ENCODE measurements at places on chromosomes 4 and X.

DNA sequence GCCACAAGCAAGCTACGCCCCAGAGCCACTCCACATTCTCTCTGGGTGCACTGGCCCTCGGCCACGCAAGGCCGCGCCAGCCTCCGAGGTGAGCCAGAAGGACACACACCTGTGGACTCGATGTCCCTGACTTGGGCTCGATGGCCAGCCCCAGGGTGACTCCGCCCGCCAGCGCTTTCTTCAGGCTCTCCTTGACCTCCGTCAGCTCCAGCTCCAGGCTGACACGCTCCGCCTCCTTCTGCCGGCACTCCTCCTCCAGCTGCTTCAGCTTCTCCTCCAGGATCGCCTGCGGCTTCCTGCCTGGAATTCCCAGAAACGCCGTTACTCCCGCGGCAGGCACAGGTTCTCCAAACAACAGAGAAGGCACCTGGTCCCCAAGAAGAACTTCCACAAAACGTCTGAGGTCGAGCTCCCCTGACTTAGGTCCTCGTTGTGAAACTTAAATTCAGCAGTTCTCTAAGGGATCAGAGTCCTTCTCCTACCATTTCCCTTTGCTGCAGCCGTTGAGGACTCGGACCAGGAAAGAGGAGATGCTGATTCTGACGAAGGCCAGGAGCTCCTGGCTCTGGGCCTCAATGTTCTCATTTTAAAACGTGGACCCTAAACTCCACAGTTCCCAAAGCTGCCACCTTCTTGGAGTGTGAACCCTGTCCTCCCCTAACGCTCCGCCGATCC, 166.8 kb downstream of the AFAP1 start:
- DNase-seq = no peak

DNA sequence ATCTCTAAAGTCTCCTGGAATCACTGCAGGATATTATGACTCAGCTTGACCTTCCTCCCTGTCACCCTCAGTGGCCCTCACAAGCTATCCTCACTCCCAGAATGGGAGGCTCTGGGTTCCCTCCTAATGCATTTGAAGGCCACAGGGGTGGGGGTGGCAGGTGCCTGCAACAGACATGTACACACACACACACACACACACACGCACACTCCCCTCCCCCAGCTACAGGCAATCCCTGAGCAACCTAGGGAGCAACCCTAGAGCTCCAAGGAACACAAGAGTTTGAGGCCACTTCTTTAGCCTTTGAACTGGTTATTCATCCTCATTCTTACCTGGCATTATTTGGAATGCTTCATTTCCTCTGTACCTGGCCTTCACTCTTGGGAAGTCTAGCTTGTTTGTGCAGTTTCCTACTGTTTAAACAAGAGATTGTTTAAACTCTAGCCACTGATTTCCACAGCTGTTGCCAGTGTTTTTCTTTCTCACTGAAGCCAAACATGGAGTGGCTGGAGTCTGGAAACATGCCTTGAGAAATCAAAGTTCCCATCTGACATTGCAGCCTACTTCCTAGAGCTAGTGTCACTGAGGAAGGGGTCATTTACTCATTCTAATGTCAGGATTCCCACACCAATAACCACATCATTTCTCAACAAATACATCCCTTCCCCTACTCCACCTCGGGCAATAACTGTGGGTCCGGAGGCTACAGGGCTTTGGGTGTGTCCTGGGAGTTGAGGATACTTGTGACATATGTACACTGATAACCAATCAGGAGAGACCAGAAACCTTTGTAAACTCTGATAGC, 37.7 kb downstream of the MAOA start:
- no peak for DNase-seq

DNA sequence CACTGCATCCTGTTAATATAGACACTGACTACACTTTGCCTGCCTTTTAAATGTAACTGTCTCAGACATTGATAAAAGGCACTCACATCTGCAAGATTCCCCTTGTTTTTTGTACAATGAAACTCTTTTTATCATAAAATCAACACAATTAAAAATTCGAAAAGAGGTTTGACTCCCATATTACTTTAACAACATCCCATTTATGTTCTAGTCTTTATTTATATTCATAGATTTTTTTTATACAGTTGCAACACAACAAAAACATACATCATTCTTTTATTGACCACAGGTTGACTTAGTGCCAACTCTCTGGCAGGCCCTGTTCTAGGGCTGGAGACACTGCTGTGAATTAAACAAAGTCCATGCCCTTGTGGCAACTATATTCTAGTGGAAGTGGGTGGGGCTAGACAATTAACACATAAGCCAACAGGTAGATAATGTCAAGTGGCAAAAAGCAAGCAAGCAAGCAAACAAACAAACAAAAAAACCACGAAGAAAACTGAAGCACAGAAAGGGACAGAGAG, 36.8 kb downstream of the ANK2 start:
- DNase-seq = no peak

GRCh38 chr4:135316266-135316779, 1114.7 kb upstream of the PABPC4L start:
- DNase-seq = no peak

GRCh38 chr4:76251441-76252270, at the start of gene FAM47E:
Gene FAM47E (plus strand): TSS chr4:76251721. CDS start chr4:76251747, 26 bp downstream.
- DNase-seq = peak; percentile 70

DNA sequence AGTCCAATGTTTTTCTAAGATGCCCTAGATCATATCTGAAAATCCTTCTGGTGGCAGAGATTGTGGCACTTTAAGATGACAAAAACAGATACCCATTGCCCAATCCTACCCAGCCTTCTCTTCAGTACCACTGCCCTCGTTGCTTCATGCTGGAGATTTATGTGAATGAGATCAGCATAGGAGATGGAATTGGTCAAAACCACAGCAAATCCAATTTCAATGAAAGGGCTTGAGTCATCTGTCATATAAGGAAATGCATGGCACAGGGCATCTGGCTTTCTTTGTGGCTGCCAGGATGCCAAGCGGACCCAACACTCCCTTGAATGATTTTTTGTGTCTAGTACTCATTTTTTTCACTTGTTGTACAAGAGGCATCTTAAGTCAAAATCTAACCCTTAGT, 16.8 kb downstream of the AFF2 start:
- no peak for DNase-seq

DNA sequence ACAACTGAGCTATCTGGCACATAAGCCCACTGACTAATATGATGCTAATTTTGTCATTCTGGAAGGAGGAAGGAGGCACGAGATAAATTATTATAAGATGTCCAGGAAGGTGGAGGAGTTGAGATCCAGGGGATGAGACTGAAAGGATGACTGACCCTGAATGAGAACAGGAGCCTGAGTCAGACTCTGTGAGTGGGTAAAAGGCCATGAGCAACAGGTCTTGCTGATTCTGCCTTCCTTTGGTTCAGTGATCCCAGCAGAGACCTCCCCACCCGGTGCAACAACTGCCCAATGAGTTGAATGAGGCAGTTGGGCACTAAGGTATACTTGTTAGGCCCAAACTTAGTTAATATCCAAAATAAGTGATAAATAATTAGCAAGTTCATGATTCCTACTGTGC, 238.1 kb upstream of the GPC4 start:
- no peak for DNase-seq

GRCh38 chrX:129996120-129996519, 13.7 kb downstream of the BCORL1 start:
- no peak for DNase-seq

DNA sequence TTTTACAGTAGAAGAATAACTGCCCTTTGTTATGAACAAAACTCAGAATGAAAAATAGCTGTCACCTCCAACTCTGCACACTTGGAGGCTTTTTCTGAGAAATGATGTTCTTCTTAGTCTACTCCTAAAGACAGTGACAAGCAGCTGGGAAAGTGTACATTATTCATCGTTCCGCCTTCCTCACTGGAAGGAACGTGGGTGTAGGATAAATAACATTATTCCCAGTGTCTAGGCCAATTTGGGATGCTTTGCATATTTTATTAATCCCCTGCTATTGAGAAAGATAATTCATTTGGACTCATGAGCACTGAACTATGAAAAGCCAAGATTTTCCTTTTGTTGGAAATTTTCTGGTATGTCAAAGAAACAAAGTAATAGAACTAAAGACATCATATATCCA, 87.8 kb downstream of the VCX2 start:
- DNase-seq = no peak
